ENCODE measurements at places on chromosomes 4 and X.

DNA sequence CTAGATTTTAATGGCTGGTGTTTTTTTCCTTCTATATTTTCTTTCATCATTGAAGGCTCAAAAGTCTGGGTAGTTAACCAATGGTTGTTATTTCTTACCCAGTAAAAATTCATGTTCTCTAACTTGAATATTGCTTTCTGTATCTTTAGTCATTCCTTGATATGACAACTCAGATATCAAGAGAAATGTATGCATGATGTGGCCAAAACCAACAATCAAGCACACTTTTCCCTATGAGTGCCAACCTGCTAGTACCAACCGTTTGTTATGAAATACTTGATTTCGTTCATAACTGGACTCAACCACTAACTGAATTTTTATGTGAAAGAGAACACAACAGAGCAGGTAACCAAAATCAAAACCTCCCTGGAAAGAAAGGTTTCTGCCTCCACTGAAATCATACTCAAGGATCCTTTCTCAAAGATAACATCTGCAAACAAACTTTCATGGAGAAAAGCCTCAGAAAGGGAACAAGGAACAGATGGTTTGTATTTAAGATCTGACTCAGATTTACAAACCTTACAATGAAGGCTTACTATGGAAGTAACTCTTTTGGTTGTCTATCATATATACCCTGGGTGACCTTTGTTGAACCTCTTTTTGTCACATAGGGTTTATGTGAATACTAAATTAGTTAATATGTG is 8.3 kb upstream of the VEGFC start:
- DNase-seq = no peak

DNA sequence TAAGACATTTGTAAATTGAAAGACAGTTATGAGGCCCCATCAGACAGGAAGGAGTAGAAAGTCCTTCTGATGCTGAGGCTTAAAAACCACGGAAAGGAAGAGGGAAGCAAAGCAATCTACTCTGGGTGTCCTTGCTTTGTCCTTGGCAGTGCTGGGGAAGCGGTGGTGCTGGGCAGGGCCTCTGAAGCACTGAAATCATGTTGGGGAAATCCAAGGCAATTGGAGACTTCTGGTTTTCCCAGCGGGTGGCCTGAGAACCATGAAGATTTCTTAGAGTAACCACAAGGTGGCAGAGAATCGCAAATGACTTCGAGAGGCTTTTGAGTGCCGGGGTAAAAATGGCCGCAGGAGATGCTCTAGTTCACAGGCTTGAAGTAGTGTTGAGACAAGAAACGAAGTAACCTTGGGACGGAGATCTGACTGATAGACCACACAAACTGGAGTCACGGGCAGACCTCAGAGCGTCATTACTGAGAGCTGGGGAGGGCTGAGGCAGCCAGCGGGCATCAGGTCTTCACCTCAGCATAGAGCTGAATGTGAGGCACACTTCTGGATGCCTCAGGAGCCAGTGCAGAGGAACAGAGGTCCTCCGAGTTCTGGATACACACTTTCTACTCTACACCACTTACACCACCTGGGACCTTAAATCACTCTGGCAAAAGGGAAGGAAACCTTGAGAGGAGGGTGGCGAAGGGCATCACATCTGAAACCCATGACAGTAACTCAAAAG is 130.7 kb upstream of the GPRIN3 start:
- DNase-seq = peak; percentile 58

GRCh38 chrX:15376956-15377355 is 7.3 kb downstream of the VEGFD start:
- no peak for DNase-seq

- no peak for DNase-seq
Observed at GRCh38 chr4:130110770-130111169, 1014.8 kb downstream of the C4orf33 start.

- DNase-seq = no peak
Observed at GRCh38 chrX:145826466-145826865, 8.8 kb downstream of the SLITRK2 start.

Measured in CD4-positive, alpha-beta T cell treated with Interleukin-17A for 4 hours (primary cell).